Right lung (tissue), 10 donors: ENCODE measurements at places on chromosomes 11 and 22. TPM values are rescaled to one million over a fixed set of nuclear protein-coding genes. Genes with fewer than 3 reads are reported as not detected.
A peak's percentile ranks its signal among the peaks of the same experiment; 100 is the strongest.

DNA sequence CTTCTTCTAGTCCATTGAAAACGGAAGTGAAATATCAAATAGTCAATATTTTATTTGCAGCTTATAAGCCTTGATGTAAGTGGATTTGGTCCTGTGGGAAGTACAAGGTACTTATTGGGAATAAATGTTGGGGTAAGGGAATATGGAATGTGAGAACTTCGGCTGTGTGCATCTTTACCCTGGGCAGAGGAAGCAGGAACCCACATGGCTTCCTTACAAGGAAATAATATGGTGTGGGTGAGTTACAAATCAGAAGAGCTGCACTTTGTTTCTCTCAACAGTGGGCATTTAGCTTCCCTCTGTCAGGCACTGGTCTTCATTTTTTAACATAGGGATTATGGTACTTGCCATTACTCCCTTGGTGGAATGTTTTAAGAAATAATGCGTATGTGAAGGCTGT is 77.9 kb downstream of the SCN3B start:
- DNase-seq: no peak

DNA sequence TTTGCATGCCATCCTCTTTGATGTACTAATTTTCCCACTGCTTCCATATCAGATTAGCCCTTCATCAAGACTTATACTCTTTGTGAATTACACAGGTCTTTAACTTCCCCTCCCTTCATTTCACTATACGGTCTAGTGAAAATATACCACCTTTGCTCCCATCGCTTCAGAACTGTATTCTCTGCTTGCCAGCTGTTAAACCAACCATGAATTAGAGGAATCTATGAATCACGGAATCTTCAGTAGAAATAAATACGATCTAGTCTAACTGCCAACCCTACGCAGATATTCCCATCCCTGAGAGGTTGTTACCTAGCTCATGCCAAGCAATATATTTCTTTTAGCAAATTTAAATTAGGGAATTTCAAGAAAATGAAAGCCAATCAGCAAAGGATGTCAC is 177.8 kb upstream of the MPPED2 start:
- no peak for DNase-seq

GRCh38 chr11:42841556-42841955 is 470.2 kb upstream of the API5 start:
- DNase-seq: no peak

GRCh38 chr11:33027846-33028536 is 11.4 kb upstream of the TCP11L1 start:
- DNase-seq: no peak

DNA sequence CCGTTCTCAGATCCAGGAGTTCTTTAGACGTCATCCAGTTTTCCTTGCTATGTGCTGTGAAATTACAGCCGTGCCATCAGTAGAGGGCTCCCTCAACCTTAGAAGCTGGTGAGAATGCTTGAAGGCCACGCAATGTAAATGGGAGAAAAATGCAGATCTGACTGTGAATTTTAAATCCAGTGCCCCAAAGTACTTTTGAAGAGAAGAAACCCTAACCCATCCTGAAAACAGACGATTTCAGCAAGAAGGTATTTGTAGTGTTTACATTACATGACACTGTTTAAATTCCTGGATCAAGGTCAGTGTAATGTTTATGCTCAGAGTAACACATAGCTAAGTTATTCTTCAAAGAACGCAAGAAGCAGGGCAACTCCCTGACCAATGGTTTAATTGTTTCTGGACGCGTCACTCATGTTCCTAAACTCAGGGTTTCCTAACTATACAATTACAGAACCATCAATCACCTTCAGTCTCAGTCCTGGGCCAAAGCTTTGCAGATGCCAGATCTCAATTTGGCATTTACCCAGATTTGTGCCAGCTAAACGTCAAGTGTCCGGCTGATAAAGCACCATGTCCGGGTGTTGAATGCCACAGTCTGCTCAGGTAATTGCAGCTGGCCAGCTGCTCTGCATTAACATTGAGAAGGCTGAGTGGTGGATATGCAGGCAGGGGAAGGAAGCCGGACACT is 38.2 kb downstream of the ADAMTS8 start:
- DNase-seq: peak; percentile 47

DNA sequence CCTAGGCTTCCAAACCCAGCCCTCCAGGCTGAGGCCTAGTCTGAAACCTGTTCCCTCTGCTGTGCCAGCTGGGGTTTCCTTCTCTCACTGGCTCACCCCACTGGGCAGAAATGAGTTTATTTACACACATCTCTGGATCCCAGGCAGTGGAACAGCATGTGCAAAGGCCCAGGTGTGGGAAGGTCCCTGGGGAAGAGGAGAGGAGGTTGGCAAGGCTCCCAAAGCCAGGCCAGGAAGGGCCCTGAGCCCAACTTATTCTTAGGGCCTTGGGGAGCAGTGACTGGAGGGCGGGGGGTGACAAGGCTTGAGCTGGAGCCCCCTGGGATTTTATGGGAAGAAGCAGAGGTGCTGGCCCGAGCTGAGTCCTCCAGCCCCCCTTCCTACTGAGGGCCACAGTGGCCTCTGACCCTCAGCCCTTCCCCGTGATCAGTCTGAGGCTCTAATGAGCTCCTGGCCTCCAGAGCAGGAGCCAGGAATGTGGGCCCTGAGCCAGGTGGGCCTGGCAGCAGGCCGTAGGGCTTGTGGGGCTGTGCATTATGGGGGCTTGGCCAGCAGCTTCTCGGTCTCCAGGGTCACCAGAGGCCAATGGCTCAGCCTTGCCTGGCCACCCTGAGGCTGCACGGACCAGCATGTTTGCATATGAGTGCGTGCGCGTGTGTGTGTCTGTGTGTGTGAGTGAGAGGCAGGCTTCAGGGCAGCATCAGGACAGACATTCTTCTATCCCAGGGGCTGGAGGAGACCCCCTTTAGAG is 2.9 kb downstream of the MYO7A start:
- no peak for DNase-seq

DNA sequence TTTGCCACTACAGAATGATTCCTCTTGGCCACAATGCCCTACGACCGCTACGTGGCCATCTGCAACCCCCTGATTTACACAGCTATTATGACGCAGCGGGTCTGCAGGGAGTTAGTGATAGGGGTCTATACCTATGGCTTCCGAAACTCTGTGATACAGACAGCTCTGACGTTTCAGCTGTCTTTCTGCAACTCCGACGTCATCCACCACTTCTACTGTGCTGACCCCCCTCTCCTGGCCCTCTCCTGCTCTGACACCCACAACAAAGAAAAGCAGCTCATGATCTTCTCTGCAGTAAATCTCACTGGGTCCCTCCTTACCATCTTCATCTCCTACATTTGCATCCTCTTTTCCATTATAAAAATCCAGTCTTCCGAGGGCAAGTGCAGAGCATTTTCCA is 52.3 kb upstream of the OR5P2 start:
- no peak for DNase-seq

GRCh38 chr11:69572861-69573260 is 68.1 kb upstream of the CCND1 start:
- DNase-seq: no peak

DNA sequence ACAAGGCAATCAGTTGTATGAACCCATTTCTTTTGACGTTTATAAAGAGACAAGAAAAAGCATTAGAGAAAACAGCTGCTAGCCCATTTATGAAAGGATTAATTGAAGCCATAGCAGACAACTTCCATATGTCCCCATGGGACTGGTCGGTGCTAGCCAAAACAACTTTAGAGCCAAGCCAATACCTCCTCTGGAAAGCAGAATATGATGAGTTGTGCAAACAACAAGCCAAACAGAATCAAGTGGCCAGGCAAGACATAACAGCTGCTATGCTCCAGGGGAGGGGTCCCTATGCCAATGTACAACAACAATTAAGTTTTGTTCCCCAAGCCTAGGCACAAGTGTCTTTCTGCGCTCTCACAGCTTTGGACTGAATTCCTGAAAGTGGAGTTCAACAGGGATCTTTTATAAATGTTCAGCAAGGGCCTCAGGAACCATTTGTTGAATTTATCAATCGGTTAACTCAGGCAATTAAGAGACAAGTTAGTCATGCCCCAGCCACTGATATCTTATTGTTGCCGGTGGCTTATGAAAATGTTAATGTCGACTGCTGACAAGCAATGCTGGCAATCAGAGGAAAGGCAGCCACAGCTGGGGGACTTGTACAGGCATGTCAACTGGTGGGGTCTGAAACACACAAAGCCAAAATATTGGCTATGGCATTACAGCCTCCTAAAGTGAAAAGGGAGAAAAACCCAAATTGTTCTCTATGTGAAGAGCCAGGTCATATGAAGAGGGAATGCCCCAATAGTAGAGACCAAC is 1593.1 kb upstream of the TENM4 start:
- DNase-seq: no peak

IFTAP gene
- 43.2 TPM for polyA plus RNA-seq

- peak; percentile 75 for DNase-seq
Observed at GRCh38 chr22:42962295-42963230, 52.4 kb downstream of the PACSIN2 start.

DNA sequence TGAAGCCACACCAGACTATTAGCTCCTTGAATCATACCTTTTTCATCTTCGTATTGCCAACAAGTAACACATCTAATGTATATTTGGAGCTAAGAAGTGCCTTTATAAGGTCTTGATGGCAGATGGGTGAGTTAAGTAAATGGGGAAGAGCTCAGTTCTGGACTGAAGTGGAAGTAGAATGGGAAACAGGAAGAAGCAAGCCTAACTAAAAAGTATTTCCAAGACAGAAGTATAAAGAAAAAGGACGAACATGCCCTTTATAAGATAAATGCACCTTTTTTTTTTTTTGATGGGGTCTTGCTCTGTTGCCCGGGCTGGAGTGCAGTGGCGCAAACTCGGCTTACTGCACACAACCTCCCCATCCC is 14.5 kb downstream of the CRTAM start:
- no peak for DNase-seq

GAS2 gene
- 11.1 TPM for polyA plus RNA-seq

DNA sequence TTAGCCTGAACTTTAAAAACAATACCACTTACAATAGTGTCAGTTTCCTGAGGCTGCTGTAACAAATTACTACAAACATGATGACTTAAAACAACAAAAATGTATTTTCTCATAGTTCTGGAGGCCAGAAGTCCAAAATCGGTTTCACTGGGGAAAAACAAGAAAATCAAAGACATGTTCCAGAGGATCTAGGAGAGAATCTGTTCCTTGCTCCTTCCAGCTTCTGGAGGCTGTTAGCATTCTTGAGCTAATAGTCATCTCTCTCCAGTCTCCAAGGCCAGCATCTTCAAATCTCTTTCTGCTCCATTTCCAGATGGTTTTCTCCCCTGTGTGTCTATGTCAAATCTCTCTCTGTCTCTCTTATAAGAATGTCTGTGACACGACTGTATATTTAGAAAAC is 67.6 kb upstream of the TEAD1 start:
- no peak for DNase-seq

GRCh38 chr22:17606496-17606895 is 22.1 kb downstream of the ATP6V1E1 start:
- DNase-seq: peak; percentile 54

DNA sequence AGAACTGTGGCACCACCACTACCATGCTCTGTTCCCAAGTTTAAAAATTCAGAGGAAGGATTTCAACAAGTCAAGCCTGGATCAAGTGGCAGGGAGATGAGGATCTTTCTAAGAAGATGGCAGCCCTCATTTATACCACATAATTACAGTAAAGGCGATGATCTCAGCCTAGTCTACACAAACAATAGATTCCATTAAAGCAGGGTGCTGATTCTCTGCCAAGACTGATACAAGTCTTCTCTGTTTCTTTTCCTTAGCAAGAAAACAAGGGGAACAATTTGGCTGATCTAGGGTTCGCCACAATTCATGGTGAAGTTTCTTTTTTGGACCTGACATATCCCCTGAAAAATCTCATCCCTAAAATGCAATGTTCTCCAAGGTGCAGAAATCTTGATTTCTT is 73.9 kb downstream of the PPFIBP2 start:
- no peak for DNase-seq

DNA sequence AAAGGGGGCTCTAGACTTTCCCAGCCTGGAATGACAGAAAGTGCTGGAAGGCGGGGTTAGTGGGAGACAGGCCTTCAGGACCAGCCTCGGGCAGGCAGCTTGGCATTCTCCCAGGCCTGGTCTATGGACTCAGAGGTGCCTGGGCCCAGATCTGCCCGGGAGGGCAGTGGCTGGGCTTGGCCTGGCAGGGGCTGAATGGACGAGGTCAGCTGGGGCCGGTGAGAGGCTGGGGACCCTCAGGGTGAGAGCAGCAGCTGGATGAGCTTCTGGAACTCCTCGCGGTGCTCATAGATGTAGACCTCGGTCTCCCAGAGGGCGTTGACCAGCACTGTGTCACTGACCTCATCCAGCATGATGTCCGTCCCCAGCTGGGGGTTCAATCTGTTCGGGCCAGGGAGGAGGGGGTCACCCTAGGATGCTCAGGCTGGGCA is 1.5 kb upstream of the BAIAP2L2 start:
- DNase-seq: no peak

DNAJB13 gene
- 0.82 TPM for polyA plus RNA-seq

DNA sequence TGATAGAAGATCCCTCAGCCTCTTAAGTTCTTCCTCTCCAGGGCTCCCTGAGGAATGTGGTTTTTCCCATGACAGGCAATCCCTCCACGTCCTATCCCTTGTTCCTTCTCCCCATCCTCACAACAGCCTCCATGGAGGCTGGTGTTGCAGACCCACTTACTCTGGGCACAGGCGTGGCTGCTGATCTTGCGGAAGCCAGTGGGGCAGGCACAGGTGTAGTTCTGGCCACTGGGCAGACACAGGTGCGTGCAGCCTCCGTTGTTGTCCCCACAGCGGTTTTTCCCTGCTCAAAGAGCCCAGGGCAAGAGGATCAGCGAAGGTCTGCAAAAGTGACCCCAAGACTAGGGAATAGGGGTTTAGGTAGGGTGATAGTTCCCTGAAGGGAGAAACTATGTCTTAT is 29.1 kb downstream of the LRP4 start:
- DNase-seq: no peak

DMC1 gene
- polyA plus RNA-seq: 5.6 TPM

MMP8 gene
- 0.05 TPM for polyA plus RNA-seq

RTN4RL2 gene
- 1.6 TPM for polyA plus RNA-seq
